ENCODE measurements at places on chromosomes 7 and 10.

GRCh38 chr7:727806-728460, 852 bp upstream of the PRKAR1B start:
- DNase-seq, result no peak

- no peak for DNase-seq
Observed at GRCh38 chr7:83439026-83439425, 209.9 kb downstream of the SEMA3E start.

- no peak for DNase-seq
Observed at GRCh38 chr10:101481256-101481655, 106.8 kb downstream of the POLL start.

DNA sequence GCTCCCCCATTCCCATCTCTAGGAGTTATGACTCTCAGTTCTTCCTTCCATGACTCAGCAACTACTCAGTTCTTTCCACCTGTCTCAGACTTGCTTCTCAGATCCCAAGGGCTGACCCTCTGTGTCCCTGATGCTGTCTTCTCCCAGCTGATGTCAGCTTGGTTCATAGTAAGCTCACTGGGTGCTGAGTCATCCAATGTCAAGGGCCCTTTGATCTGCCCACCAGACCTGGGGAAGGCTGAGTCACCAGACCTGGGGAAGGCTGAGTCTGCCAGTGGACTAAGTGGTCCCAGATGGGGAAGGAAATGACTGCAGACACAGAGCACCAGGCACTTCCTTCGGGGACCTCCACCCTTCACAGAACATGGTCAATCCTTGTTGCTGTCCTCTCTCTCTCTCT, 76.1 kb upstream of the ZEB1 start:
- no peak for DNase-seq

- no peak for DNase-seq
Observed at GRCh38 chr7:21365866-21366624, 61.8 kb upstream of the SP4 start.

GRCh38 chr7:139722604-139723003, 55.2 kb downstream of the HIPK2 start:
- no peak for DNase-seq

DNA sequence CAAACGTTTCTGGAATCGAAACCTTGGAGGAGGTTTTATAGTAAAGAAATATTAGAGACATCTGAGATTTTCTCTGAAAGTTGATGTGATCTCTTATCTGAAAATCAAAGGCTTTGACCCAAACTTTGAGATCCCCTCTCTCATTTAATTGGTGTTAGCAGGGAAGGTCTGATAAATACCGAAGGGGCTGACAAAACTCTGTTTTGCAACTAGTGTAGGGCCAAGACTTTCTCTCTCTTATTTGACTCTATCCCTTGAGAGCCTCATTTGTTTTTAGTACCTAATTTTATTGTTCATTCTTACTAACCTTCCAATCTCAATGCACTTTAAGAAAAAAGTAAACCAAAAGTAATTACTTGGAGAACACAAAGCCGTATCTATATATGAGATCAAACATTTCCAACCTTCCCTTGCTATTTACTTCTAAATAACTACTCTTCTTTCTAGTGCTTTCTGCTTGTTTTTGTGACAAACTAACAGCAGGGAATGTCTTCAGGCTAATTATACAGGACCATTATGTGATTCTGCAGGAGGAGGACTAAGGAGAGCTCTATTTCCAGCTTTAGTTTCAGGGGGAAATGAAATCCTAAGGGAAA, 33.4 kb upstream of the NPVF start:
- DNase-seq, result no peak

GRCh38 chr7:143287339-143287934, 714 bp upstream of the CASP2 start:
- DNase-seq, result no peak

GRCh38 chr10:125692196-125692595, 9.2 kb upstream of the TEX36 start:
- no peak for DNase-seq

Data from activated CD4-positive, CD25-positive, alpha-beta regulatory T cell (primary cell).